ENCODE measurements at places on chromosomes 7 and 10.
A peak's percentile ranks its signal among the peaks of the same experiment; 100 is the strongest.

- no peak for DNase-seq
Observed at GRCh38 chr7:45118889-45119331, 7.4 kb upstream of the TBRG4 start.

DNA sequence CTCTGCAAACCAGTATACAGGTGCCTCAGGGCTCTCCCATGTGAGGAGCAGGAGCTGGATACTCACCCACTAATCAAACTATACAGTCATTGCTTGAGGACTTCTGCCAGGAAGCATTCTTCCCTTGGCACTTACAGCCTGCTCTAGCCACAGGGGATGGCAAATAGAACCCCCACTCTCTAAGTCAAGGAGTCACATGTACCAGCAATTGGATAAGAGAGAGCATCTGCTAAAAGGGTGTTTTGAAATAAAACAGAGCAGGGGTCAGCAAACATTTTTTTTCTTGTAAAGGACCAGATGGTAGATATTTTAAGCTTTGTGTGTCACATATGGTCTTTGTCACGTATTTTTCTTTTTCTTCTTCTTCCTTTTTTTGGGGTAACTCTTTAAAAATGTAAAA, 865.2 kb upstream of the GHITM start:
- no peak for DNase-seq

DNA sequence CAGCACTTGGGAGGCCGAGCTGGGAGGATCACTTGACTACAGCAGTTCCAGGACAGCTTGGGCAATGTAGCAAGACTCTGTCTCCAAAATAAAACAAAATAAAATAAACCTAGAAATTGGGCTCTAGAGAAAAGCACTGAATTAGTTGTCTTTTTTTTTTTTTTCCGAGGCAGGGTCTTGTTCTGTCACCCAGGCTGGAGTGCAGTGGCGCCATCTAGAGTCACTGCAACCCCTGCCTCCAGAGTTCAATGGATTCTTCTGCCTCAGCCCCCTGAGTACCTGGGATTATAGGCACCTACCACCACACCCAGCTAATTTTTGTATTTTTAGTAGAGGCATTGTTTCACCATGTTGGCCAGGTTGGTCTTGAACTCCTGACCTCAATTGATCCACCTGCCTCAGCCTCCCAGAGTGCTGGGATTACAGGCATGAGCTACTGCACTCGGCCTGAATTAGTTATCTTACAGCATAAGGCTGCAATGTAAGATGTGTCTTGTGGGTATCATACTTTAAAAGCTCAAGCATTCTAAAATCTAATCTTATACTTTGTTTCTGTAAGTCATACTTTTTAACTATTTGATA, 12.8 kb downstream of the MEIG1 start:
- no peak for DNase-seq

GRCh38 chr10:122657729-122658128, 41.9 kb downstream of the C10orf120 start:
- DNase-seq = no peak

- no peak for DNase-seq
Observed at GRCh38 chr10:127561647-127562046, 12.5 kb downstream of the NPS start.

GRCh38 chr10:777913-778479, 88.5 kb upstream of the DIP2C start:
- DNase-seq = no peak

DNA sequence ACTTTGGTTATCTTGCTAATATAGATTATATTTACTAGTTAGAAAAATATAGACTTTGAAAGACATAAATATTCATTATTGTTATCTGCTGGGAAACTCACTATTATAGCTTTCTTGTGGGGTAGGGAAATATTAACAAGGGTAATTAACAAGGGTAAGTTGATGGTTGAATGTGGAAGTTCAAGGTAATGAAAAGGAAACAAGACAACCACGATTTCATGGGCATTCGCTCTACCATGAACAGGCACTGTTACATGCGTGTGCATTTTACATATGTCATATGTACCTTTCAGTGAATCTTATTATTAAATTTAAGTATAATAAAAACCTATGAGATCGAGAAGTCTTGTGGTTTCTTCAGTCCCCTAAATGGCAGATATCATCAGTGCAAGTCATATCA, 251.0 kb upstream of the IMMP2L start:
- no peak for DNase-seq

GRCh38 chr7:43530553-43531410, 52.1 kb upstream of the STK17A start:
- DNase-seq = no peak

DNA sequence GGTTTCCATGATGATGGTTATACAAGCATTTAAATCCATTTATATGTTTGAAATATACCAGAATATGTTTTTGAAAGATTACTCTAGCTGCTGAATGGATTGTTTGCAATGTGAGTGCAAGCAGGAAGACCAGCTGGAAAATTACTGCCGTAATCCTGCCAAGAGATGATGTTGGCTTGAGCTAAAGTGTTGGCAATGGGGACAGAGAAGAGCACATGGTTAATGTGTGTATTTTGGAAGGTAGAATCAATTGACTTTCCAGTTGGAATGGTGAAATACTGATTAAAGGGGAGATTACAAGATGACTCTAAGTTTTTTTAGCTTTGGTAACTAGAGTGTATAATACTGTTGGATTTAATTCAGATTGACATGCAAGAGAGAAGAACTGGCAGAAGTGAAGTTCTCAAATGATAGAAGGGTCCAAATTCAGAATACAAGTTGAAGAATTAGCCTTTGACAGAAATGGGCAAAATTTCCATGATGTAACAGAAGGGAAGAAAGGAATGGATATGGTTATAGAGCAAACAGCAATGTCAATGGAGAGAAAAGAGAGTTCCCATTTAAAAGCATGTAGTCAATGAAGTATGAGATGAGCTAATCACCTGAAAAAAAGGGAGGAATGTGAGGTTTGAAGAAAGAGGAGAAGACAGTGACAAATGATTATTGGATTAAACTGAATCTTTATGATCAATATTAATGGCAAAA, 422.0 kb downstream of the CDC14C start:
- peak; percentile 97 for DNase-seq

DNA sequence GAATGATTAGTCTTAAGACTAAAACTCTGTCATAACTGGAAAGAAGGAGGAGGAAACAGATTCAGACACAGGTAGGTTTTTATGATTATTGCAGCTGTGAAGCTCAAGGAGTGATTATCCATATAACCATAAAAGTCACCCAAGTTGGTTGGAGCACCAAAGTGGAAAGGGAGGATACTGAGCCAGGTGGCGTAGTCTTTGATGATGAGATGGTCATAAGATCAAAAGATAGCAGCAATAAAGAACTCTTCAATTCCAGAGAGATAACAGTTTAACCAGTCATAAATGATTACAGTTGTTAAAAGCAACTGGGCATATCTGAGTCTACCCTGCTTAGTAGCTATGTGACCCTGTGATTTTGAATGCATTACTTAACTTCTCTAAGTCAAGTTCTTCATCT, 8.4 kb downstream of the ABCB1 start:
- DNase-seq = no peak

DNA sequence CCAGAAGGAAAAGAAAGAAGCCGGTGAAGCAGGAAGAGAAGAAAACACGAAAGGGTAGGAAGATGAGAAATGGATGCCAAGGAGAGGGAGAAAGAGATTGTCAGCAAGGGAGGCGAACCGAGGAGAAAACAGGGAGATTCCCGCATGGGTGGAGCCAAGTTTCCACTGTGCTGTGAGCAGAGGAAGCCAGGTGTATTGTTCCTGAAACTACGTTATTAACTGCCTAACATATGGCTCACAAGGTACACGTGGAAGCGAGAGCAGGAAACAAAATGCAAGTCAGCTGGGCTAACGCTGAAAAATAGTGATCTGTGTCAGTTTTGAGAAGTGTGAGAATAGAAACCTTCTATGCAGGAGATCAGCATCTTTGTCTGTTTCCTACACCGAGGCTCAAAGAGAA, 20.4 kb upstream of the HIPK2 start:
- DNase-seq = peak; percentile 13

GRCh38 chr7:77444123-77444522, 28.0 kb upstream of the GSAP start:
- peak; percentile 85 for DNase-seq

- peak; percentile 97 for DNase-seq
Observed at GRCh38 chr10:72250666-72251065, 23.1 kb upstream of the DDIT4 start.

- DNase-seq = no peak
Observed at GRCh38 chr7:47480576-47481538, 101.1 kb downstream of the TNS3 start.

- no peak for DNase-seq
Observed at GRCh38 chr10:93121311-93121710, 47.6 kb downstream of the CYP26A1 start.

GRCh38 chr7:115191526-115191925, 269.6 kb downstream of the MDFIC start:
- no peak for DNase-seq

- DNase-seq = peak; percentile 57
Observed at GRCh38 chr10:16992611-16993119, 136.9 kb downstream of the CUBN start.

- no peak for DNase-seq
Observed at GRCh38 chr10:6654571-6654970, 74.5 kb upstream of the PRKCQ start.

DNA sequence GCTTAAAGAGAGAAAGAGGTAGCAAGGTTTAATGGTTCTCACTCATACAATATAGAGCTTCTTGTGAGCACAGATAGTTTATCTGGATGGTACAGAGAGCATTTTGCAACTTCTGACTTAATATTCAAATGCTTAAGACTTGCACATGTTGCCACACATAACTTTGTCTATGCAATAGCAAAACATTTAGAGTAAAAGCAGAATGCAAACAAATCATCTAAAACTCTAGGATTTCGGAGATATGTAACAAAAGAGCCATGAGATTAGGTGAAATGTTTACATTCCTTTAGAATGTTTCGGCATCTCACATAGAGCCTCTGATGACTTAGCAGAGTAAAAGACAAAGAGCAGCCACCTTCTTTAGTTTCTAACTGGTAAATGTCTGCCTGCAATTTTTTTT, 717.1 kb upstream of the LRRN3 start:
- DNase-seq = no peak

GRCh38 chr7:126791306-126791705, 461.4 kb downstream of the GRM8 start:
- no peak for DNase-seq

GRCh38 chr10:22824984-22825383, 102.9 kb upstream of the ARMC3 start:
- DNase-seq = no peak

DNA sequence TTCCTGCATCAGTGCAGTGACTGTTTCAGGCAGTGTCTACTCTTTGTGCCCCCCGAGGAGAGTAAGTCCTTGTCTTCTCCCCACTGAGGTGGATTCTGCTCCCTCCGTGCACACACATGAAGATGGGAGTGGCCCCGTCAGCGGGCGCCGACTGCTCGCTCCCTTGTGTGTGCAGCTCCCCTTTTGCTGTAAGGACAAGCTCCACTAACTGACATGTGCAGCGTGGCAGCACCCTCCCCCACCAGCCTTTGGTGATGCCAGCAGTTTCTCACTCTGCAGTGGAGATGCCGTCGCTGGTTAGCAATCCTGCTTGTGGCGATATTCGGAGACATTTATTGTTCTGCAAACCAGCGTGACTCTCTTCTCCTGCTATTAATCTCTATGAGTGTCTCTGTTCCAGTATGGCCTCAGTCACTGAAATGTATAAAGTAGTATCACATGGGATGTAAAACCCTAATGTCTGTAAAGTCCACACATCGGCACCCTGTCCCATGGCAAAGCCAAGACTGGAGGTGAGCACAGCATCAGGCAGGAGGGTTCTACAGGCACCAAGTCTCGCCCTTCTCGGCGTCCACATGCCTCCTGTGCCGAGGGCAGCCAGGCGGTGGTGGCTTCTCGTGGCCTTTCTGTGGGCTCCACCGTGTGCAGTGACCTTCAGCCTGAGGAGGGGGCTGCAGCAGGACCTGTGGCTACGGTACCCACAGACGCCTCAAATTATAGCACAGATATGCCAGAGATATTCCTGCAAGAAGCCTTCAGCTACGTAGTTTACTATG, 202.7 kb downstream of the EBF3 start:
- no peak for DNase-seq

GRCh38 chr7:149497467-149498261, at the start of gene ZNF746:
Gene ZNF746 (minus strand): TSS chr7:149497809. CDS start chr7:149497536, 273 bp downstream.
- peak; percentile 86 for DNase-seq

DNA sequence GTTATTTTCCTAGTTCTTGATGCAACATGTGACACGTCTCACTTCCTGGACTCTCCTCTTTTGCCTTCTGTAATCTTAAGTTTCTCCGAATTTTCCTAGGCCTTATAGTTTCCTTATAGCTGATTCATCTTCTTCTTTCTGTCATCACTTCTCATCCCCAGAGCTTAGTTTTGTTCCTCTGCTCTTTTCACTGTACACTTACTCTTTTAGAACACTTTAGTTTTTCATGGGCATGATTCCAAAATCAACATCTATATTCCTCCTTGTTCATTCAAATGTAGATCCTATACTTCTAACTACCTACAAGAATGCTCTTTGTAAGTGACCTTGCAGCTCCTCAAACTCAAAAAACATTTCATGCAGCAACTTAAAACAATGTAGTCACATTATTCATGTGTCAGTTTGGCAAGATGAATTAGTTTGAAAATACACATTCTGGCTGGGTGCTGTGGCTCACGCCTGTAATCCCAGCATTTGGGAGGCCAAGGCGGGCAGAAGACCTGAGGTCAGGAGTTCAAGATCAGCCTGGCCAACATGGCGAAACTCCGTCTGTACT, 13.1 kb upstream of the SLC26A3 start:
- peak; percentile 58 for DNase-seq

GRCh38 chr10:60031664-60032063, 125.3 kb upstream of the CCDC6 start:
- DNase-seq = peak; percentile 19

DNA sequence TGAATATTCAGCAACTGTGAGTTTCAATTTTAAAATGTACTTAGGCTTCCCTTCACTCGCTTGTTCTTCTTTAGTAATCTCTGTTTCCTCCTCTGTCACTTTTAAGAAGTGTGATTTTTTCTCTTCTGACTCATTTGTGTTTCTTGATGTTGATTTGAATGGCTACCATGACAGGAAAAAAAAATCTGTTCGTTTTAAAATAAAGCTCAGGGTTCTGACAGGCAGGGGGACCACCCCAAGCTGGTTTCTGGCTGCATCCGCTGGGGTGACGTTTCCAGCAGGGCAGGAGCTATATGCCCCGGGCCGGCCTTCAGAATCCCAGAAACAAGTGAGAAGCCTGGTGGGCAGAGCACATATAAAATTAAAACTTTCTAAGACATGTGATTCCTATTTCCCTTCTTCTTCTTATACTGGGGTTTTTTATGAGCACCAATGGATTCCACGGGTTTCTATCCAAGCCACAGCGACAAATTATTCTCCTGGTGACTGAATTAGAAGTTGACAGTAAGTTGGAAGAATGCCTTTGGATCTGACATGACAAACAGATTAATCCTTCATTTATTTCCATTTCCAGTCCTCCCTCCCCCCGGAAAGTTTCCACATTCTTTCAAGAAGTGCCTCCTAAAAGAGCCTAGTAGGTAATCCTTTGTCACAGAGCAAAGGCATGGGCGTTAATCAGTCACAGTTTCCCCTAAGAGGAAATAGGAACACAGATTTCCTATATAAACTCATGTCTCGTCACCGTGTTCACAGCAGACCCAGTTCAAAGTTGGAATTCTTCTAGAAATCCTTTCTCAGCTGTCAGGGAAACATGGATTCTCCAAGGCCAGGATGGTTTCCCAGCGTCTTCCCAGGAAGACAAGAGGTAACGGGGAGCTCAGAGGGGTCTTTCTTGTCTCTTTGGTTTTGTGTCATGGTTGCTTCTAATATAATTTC, 79.9 kb downstream of the PTPRE start:
- DNase-seq = no peak

Measured in muscle of leg (tissue), 16 donors.